Mammary epithelial cell (primary cell): ENCODE measurements at places on chromosomes 4 and X. TPM values are rescaled to one million over a fixed set of nuclear protein-coding genes. Genes with fewer than 3 reads are reported as not detected.

The HHIP gene
- total RNA-seq = 0.17 TPM

The VSIG1 gene
- total RNA-seq = 3.5 and 3.6 TPM in 2 replicates

The H2BW1 gene
- not detected for total RNA-seq

The PDZD11 gene
- 54.7 and 56.9 TPM in 2 replicates for total RNA-seq

The NUP62CL gene
- 3.8 TPM for total RNA-seq

- no peak for DNase-seq
These were observed 1.7 kb downstream of the INTS6L start for GRCh38 chrX:135522132-135522530.

DNA sequence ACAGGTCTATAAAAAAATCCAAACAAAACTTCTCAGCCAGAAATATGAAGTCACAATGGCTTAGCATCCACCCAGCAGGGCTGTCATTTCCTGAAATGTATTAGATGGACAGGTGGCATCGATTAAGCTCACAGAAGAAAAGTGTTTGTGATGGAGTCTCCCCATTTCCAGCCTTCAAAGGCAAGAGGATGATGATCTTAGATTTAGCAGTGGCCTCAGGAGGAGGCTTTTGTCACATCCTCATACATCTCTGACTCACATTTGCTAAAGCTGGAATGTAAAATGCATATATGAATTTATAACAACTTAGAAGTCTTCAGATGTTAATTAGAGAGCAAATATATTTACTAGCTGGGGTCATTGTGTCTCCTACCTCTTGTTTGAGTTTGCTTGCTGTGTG lies 441.9 kb downstream of the SPRY1 start:
- no peak for DNase-seq

DNA sequence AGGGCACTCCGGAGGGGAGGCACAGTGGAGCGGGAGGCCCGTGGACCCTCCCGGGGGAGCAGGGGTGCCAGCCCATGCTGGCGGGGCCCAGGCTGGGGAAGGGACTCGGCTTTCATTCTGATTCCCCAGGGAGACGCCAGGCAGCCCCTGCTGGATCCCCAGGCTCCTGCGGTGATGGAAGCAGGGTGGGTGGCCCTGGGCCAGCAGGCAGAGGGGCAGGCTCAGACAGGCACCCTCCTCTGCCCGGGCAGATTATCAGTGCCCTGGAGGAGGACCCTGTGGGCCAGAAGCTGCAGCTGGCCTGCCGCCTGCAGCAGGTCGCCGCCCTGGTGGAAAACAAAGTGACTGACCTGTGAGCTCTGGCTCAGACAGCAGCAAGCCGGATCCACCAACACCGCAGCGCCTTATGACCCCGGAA lies 2.1 kb upstream of the SRPK3 start:
- peak; percentile 64 for DNase-seq

DNA sequence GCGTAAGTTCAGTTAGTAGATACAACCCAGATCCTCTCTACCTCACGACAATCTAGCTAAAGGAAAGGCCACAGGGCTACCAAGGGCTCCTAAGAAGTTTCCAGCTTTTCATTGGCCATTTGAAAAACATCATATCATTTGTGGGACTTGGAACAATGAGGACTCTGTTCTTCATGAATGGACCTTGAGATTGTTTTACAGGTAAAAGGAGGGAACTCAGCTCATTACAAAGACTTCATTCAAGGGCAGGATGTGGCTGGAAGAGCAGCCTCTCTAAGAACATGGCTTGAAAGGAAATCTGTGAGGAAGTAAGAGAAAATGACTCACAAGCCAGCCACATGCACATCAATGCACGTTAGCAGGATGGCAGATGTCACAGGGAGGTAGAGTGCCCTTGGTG lies 105.9 kb upstream of the SLC7A11 start:
- DNase-seq = peak; percentile 93

GRCh38 chr4:42152507-42153504 lies at the start of gene BEND4:
TSS of gene BEND4 (minus strand) at chr4:42152655. CDS start at chr4:42152143, 512 bp downstream.
- no peak for DNase-seq

- no peak for DNase-seq
These were observed 83.9 kb upstream of the SORBS2 start for GRCh38 chr4:185895866-185896265.

DNA sequence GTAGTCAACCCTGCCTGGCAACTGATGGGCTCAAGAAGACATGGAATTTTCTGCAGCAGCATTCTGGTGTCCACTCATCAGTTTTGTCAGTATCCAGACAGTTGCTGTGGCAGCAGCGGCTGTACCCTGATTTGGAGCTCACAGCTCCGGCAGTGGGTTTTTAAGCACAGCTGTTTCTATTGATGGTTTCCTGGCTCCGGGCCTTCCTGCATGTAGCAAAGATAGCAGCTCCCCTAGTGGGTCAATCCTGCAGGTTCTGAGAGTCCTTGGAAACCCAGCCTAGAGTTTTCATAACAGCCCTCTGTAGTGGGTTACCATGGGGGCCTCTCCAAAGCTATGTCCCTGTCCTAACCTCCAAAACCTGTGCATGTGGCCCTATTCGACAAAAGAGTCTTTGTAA lies 84.0 kb upstream of the ATP6AP2 start:
- no peak for DNase-seq

- DNase-seq = no peak
These were observed 323.1 kb downstream of the KCNIP4 start for GRCh38 chr4:21625447-21625846.

- no peak for DNase-seq
These were observed 25.2 kb downstream of the ARX start for GRCh38 chrX:24990535-24990934.

DNA sequence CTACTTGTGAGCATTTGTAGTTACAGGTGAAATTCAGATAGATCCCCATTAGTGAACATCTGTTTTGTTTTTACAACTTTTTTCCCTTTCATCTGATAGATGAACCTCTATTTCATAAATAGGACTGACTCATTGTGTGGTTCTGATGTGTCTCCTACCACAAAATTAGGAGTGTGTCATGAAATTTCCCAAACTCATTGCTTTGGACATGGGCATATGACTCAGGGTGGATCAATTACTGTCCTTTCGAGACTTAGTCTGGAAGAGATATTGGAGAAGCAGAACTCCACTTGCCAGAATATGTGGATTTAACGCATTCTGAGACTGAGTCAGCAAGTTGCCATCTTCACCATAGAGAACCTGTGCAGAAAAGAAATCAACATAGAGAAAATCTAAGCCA lies 53.5 kb upstream of the PCDH10 start:
- no peak for DNase-seq

GRCh38 chrX:153799326-153799725 lies 4.9 kb downstream of the SSR4 start:
- no peak for DNase-seq

DNA sequence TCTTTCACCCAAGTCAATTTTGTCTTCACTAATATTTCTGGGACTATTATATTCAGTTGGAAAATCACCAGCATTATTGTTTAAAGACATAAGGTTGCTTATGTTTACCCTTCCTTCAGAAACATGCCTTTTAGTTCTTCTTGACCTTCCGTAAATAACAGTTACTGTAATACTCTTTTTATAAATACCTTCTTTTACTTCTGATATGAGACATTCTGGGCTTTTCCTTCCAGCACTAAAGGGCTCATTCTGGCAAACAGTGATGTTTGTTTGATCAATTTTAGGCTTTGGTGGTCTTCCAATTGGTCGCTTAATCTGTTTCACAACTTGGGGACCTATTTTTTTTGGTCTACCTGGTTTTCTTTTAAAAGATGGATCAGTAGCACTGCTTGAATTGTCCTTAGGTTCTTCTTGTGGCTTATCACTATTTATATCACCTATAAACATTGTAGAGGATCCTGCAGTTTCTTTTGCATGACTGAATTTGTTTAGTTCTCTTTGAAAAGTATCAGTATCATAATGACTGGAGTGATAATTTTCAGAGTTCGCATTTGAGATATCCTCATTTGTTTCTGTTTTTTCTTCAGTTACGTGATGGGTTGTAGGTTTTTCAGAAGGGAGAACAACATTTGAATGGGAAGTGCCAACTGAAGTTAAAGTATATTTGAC lies 64.8 kb downstream of the NCAPG start:
- DNase-seq = no peak
